ENCODE measurements at places on chromosomes 7 and 10.
A peak's percentile ranks its signal among the peaks of the same experiment; 100 is the strongest.

DNA sequence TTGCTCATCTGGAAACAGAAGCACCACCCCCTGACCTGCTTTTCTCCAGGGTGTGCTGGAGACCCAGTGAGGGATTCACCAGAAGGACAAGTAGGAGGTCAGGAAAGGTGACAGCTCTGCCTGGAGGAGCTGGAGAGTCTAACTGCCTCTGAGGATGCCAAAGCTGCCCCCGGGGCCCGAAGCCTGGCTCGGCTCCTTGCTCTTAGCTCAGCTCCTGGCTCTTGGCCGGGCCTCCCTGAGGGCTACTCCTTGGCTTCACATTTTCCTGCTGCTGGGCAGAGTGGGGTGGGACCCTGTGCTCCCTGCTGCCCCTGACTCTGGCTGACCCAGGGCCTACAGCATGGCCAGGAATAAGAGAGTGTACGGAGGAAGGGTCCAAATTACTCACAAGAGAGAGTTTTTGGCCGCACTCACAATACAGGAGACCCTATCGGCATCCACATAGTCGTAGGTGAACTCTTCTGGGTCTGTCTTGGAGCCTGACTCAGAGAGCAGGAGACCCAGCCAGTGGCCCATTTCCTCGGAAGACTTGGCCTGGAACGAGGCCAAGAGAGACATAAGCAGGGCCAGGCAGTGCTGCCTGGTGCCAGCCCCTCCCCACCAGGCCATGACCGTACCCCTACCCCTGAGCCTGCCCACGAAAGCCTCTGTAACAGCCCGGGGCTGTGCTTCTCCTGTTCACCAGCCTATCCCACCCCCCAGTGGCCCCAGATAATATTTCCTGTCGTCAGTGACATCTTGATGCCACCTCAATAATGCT lies 63.1 kb downstream of the VWA2 start:
- DNase-seq: no peak

GRCh38 chr7:155594163-155594732 lies 47.9 kb upstream of the CNPY1 start:
- no peak for DNase-seq

DNA sequence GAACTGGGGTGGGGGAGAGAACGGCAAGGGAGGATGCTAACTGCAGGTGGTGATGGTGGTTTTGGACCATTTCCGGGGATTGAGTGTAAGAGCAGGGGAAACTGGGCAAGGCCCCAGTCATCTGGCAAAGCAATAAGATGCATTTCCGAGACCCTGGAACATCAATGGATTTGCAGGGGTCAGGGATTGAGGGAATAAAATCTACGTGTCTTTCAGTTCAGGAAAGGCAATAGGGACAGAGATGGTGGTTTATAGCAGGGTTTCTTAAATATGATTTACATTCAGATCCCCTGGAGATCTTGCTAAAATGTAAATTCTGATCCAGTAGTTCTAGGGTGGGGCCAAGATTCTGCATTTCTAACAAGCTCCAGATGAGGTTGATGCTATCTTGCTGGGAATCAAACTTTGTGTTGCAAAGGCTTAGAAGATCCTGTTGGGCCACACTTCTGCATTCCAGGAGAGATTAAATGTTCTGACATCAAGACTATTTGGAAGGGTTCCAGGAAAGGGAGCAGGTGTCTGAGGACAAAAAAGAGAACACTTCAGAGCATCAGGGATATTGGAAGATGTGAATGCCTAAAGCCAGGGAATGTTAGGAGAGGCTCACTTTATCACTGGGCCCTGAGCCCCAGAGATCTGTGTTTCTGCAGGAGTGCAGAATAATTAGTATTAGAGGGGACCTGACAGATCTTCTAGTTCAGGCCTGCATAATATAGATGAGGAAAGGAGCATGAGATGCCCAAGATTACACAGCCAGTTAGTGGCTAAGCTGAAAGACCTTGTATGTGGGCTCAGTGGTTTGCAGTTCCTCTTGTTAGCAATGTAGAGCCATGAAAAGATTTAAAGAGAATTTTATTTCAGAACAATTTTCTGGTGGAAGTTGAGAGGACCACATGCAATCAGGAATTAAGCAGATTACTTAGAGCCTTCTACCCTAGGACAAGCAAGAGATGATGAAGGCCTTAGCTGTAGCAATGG lies 32.4 kb downstream of the BLNK start:
- DNase-seq: no peak

- DNase-seq: no peak
Observed at GRCh38 chr10:120691625-120692024, 159.5 kb upstream of the WDR11 start.

- no peak for DNase-seq
Observed at GRCh38 chr10:71368643-71369042, 28.1 kb upstream of the CDH23 start.

- no peak for DNase-seq
Observed at GRCh38 chr7:140085447-140085846, 22.7 kb upstream of the PARP12 start.

GRCh38 chr10:93267521-93267920 lies 193.8 kb downstream of the CYP26A1 start:
- DNase-seq: no peak

DNA sequence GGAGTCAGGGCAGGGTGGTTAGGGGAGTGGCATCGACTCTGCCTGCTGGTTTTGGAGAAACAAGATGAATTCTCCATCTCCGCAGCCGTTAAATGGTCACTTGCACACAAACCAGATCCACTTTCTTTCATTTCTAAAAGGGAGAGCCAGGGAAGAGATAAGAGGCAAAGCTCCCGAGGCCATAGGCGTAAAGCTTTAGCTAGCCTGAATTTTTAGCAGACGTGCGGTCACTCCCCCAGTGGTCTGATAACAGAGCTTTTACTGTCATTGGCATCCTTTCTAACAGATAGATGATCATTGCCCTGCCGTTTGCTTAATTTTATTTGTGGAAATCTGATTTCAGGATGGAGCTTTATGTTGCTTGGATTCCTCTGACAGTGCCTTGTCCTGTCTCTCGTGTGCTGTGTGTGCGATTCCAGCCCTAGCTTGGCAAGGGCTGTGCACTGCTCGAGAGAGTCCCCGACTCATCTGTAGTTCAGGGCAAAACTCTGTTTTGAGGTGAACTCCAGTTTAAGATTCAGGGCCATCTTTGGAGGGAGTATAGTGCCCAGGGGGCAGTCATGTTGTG lies 62.5 kb downstream of the GATA3 start:
- DNase-seq: no peak

DNA sequence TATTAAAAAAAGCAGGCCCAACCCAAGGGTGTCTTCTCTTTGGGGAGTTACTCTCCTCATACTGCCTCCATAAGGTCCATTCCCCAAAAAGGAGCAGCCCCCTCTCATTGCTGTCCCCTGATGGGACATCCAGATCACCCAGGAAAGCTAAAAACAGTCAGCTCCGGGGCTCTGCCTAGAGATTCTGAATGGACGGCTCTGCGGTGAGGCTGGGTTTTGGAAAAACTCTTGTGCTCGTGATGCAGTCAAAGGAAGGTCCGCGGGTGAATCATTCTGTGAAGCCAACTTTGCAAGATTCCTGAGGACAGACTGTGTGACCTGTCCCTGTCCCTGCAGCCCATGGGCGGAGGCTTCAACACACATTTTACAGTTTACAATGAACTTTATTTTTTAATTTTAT lies 351.5 kb downstream of the TYW1 start:
- DNase-seq: no peak

DNA sequence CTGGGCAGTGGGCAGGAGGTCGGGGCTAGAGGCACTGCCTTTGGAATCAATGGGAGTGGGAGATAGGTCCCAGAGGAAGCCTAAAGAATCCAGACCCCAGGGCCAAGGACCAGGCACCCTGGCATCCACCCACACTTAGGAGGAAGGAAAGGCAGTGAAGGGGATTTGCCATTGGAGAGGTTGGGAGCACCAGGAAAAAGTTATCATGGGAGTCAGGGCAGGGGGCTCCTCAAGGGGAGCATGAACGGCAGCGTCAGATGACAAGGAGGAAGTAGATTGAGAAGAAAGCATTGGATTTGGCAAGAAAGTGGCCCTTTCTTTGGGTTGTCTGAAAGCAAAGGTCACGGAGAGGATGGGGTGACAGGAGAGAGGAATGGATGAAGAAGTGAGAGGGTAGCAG lies 142.8 kb downstream of the ADAM12 start:
- DNase-seq: no peak

- no peak for DNase-seq
Observed at GRCh38 chr10:63114031-63114814, 18.9 kb upstream of the NRBF2 start.

DNA sequence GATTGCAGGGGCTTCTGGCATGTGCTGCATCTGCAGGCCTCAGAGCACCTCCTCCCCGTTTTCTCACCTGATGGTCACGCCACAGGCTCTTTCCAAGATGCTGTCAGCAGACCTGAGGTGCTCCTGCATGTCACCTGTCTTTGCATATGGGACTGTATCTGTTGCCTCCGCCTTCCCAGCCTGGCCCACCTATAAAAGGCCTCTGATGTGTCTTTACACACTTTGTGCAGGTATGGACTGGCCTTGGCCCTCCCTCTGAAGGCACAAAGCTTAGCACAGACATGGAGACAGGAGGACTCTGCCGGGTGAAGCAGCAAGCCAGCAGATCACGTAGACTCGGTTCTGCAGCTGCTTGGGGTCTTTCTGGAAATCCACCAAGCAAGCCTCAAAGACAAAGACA lies 220.9 kb upstream of the PPP2R2D start:
- DNase-seq: no peak

DNA sequence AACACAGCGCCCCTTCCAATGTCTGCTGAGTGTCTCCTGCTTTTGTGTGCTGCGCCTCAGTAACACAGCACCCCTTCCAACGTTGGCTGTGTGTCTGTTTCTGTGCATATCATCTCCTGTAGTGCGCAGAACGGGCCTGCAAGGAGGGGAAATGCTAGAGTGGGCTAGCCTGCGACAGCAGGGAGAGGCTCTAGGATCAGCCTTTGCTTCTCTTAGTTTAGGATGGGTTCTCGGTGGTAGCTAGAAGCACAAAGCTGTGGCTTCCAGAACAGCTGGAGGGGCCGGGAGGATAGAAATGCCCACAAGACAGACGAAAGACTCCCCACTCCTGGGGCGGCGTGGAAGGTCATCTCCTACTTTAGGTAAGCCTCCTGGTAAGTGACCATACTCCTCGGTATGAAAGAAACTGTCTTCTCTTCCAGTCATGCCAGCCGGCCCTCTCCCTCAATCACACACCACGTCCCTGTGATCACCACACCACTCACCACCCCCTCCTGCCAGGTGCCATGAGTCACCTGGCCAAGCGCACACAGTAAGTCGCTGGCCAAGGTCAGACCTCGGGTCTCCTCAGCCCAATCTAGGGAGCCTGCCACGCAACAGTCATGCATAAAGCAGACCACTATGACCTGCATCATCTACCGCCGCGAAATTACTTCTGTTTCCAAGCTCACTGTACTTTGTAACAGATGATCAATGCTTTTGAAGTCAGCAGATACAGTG lies 4.8 kb downstream of the PITRM1 start:
- DNase-seq: no peak

GRCh38 chr7:130486114-130486953 lies 5.6 kb upstream of the MEST start:
- DNase-seq: peak; percentile 9

GRCh38 chr7:609365-609764 lies 89.7 kb upstream of the PDGFA start:
- DNase-seq: no peak

DNA sequence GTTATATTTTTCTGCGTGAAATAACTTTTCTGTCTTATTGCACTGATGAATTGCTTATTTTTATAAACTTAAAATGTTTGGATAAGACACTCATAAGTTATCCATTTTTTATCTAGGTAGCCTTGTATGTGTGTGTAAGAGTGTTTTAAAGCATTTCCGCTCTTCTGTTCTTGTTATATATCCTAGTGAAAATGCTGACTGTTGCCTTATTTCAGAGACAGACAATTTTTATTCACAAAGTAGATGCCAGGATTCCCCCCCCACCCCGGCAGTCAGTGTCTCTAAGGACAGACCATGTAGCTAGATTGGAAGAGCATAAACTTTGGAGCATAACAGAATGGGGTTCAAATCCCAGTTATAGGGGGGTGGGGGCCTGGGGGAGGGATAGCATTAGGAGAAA lies 1.6 kb downstream of the SMC3 start:
- DNase-seq: no peak

GRCh38 chr7:81460250-81461045 lies 309.4 kb downstream of the HGF start:
- no peak for DNase-seq

GRCh38 chr7:155438777-155439176 lies 19.2 kb upstream of the EN2 start:
- DNase-seq: no peak

- DNase-seq: peak; percentile 7
Observed at GRCh38 chr10:101291331-101292193, 62.3 kb upstream of the LBX1 start.

DNA sequence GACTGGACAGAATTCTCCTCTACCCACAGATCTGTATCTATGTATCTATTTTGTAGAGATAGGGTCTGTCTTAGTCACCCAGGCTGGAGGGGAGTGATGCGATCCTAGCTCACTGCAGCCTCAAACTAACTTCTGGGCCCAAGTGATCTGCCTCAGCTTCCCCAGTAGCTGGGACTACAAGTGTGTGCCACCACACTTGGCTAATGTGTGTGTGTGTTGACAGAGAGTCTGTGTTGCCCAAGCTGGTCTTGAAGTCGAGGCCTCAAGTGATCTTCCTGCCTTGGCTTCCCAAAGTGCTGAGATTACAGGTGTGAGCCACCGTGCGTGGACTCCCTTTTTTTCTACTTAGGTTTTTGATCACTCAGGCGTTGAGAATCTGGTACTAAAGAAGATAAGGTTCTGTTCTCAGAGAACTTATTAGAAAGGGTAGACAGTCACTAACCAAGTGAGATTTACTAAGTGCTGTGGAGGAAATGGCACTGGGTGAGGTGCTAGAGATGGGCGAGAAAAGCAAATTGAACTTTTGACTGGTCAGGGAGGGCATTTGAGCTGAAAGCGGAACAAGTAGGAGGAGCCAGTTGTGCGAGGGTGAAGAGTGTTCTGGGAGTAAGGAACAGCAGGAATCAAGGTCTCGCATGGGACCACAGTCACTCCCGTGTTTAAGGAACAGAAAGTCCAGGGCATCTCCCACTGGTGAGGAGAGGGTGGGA lies 18.0 kb downstream of the NDUFB2 start:
- DNase-seq: no peak

- DNase-seq: no peak
Observed at GRCh38 chr10:17624996-17625395, 7.8 kb upstream of the HACD1 start.

- no peak for DNase-seq
Observed at GRCh38 chr10:88193018-88193417, 329.6 kb downstream of the PTEN start.

DNA sequence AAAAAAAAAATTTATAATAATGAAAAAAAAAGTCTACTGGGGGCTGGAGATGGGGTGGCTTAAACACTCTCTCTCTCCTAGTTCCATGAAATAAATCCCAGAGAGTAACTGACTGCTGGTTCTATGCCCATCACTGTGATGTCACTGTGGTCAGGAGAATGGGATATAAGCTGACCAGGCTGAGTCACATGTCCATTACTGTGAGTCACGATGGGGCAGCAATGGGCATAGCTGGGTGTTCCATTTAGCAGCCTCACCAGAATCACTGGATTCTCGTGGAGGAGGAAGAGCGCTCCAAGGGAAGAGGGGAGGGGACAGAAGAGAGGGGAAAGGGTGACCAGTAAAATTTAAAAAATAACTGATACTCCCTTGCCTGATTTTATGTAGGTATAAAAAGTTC lies 37.1 kb downstream of the MASTL start:
- DNase-seq: no peak

GRCh38 chr10:43203448-43204041 lies 63.3 kb downstream of the RASGEF1A start:
- DNase-seq: no peak

All from activated naive CD4-positive, alpha-beta T cell (primary cell).